ENCODE measurements at places on chromosomes 16 and 17.
A peak's percentile ranks its signal among the peaks of the same experiment; 100 is the strongest.

DNA sequence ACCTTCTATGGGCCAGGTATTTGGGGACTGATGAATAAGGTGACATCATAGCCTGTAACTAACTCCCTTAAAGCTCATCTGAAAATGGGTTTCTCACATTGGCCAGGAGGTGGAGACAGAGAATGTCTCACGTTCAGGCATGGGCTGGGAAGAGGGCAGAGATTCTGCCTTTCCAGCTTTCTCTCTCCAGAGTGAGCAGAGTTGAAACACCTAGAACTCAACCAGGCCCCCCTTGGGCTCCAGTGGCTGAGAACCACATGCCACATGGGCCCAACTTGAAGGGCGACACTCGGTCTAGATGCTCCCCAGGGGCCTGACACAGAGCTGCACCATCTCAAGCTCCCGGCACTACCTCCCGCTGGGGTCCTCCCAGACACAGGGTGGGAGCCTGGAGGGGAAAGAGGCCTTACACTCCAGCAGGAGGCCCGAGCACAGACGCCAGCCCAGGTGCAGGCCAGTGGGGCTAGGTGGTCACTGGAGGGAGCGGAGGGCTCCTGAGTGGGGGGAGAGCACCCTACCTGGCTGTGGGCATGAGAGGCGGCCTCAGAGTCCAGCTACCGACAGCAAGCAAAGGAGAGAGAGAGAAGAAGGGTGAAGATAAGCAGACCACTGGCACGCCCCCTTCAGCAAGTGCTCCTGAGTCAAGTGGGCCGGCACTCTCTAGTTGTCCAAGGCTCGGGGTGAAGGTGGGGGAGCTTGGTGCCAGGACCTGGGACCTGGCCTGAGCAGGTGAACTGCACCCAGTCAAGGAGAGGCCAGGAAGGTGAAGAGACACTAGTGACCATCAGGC is 55.9 kb downstream of the MYO18A start:
- peak; percentile 63 for DNase-seq

GRCh38 chr17:18888766-18889290 is 30.9 kb downstream of the PRPSAP2 start:
- DNase-seq, result no peak

DNA sequence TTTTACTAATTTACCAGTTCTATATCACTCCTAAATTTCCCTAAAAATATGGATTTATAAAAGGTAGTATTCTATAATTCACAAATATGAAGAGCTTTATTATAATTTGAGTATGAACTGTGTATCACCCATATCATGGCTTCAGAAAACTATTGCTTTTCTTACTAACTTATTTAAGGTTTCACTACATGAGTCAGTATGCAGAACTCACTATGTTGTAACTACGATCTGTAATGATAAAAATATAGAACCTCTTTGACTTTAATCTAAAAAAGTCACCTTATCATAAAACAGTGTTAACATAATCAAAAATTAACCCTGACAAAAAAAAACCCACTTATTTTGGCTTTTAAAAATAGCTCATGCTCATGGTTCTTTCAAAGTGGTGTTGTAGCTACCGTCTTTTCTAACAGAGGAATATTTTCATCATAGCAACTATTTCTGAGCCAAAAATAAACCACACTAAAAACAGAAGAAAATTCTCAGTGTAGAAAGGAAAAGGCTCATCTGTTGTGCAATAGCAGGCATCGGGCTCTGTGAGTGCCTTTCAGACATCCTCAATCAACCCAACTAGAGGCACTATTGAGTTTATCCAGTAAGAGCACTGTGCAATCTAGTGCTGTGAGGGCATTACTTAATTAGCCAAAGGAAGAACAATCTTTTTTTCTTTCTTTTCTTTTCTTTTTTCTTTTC is 42.1 kb downstream of the ITGAM start:
- no peak for DNase-seq

GRCh38 chr17:54996441-54996840 is 27.9 kb downstream of the STXBP4 start:
- no peak for DNase-seq

DNA sequence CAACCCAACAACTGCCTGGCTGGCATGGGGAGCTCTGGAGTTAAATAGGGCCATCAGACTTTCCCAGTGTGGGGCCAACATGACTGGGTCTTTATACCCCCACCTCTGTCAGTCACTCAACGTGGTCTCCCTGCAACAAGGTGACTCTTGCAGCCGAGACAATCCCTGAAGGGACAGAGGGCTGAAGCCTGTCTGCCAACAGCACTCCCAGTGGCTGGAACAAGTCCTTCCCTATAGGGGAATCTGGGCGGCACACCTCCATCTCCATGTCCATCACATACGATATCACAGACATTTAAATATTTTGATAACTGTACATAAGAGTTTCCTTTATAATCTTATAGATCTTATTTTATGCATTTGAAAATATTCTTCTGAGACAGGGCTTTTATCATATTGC is 4.8 kb upstream of the MAPT start:
- no peak for DNase-seq

DNA sequence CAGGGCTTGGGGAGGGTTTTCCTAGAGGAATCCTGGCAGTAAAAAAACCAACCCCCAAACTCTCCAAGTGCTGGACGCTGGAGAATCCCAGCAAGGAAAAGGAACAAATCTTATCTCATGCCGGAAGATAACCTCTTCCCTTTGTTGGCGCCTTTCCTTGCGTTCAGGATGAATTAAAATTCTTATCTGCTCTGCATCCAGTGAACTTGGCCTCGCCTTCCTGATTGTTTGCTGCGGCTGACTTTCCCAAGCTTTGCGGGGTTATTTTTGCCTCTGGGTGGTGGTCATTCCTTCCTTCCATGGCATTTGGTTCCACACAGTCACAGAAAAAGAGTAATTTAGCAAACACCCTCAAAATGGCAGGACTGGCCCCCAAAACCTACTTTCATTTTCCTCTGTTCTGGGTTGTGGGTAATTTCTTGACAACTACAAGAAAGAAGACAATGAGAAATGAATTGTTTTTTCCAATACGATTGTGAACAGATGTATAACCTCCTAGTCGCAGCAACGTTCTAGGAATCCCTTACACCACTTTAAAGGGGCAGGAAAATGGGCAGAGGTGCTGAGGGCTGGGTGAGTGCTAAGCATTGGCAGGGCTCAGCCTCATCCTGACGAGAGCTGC is 77.8 kb downstream of the MRC2 start:
- DNase-seq, result no peak

DNA sequence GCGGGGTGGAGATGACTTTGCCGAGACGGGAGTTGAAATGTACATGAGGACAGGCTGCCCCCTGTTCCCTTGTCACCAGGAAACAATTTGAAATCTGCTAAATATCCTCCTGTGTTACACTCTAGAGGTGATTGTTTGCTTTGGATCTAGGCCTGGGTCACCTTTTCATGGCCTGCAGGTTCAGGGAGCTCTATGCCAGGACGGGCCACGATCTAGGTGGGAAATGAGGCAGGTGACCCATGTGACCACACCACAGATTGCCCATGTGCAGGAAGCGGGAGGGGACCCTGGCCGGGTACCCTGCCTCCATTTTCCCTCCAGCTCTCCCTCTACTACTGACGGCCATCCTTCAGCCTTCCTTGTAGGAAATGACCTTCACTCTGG is 43.4 kb downstream of the MEAK7 start:
- DNase-seq, result no peak

GRCh38 chr17:77716289-77716926 is 242.1 kb upstream of the TNRC6C start:
- DNase-seq, result no peak

DNA sequence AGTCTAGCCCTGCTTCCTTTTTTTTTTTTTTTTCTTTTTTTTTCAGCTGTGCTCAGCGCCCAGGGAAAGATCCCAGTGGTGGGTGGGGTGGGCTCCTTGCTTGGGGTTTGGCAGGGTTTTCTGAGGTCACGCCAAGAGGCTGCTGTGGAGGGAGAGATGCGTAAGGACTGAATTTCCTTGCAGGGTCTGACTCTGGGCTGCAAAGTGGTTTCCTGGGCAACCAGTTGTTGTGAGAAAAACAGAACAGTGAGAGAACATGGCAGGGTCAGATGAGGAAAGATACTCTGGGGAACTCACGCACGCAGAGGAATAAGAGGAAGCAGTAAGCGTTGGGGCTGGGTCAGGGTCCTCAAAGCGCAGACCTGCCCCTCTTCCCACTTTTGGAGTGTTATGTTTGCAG is 119.5 kb downstream of the IRF8 start:
- DNase-seq, result peak; percentile 84

DNA sequence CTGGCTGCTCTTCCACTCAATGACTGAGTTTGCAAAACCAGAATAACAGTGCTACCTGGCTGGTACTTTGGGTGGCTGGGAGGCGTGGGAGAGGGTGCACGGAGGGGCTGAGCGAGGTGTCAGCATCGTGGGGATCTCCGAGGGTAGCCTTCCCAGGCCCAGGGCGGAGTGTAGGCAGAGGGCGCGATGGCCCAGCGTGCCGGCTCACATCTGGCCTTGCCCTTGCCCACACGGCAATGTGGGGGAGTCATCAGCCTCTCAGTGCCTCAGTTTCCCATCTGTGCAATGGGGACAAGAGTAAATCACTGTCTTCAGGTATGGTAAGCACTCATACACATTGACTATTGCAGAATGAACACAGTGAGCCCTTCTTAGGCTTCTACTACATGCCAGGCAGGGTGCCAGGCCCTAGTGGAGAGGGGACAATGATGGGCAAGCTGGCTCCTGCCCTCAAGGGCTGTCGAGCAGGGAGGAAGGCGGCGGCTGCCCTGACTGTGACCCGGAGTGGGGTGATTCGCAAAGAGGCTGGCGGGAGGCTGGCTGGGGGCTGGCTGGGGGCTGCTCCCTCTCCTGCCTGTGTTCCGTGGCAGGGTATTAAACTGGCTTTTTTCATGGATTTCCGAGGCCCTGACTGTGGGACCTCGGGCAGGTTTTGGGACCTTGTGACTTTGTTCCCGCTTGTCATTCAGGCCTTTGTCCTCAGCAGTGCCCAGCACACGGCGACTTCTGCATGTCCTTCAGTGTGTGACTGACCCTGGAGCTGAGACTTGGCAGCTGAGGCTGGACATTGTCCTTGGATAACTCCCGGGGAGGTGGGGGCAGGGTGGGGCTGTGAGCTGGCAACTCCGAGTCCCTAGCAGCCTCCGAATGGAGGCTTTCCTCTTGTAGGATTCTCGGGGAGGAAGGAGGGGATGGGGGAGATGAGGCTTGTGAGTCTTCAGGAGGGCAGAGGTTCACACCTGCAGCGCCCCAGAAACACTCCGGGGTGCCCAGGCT is 243.1 kb downstream of the SEC14L1 start:
- no peak for DNase-seq

DNA sequence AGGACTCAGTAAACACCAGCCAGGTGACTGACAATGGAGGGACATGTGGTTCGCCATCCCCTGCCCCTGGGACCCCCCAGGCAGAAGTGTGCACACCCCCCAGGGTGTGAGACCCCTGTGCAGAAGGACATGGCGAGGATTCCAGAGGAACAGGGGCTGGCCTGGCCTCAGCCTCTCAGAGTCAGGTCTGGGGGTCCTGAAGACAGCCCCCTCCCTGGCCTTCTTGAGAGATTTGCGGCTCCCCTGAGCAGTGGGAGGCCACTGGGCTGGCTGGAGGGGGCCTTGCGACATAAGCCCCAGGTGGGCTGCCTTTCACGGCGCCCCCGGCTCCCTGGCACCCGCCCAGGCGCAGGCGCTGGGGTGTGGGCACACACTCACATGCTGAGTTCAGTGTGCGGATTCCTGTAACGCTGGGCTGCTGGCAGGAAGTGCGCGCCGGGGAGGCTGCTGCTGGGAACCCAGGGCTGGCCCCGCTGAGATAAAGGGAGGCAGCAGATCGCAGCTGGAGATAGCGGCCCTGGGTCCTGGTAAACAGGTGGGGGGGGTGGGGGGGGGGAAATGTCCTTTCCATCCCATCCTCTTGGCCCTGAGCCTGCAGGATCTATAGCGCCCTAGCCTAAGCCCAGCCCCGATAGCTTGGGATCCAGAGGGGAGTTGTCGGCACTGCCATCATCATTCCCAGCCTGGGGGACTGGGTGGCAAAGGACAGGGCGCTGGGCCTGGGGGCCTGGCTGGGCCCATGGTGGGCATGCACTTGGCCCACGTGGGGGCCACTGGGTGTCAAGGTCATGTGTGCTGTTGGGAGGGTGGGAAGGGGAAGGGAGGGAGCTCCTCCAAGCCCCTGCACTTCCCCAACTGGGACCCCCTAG is 27.1 kb downstream of the TMEM235 start:
- no peak for DNase-seq

DNA sequence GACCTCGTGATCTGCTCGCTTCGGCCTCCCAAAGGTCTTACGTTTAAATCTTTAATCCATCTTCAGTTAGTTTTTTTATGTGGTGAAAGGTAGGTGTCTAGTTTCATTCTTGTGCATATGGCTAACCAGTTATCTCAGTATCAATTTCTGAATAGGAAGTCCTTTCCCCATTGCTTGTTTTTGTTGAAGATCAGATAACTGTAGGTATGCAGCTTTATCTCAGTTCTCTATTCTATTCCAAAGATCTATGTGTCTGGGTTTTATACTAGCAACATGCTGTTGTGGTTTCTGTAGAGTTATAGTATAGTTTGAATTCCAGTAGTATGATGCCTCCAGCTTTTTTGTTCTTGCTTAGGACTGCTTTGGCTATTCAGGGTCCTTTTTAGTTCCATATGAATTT is 65.2 kb downstream of the TNFRSF13B start:
- no peak for DNase-seq

- no peak for DNase-seq
These were observed 309.4 kb downstream of the SEC14L1 start for GRCh38 chr17:77449908-77450741.

DNA sequence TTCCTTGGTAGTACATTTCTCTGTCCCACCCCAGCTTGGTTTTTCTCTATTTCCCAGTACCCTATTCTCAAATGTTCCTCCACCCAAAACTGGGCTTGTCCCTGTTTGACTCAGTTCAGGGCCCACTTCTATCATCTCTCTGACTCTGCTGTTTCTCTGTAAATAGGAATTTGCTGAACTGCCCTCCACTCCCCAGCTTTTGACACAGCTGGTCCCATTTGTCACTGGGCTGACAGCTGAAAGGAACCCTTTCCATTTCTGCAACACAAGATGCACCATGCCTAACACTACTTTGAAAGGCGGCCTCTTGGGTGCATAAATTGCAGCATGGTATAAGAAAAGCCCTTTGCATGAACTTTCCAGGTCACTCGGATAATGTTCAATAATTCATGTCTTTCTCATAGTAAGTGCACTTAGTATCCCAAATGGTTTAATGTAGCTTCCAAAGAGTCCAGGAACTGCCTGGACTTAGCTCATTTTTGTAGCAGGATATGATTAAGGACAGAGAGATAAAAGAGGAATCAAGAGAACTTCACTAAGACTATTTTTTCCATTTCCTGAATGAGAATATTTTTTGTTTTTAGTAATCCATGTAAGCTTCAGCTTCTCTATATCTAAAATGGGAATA is 256.7 kb downstream of the CDH11 start:
- no peak for DNase-seq

DNA sequence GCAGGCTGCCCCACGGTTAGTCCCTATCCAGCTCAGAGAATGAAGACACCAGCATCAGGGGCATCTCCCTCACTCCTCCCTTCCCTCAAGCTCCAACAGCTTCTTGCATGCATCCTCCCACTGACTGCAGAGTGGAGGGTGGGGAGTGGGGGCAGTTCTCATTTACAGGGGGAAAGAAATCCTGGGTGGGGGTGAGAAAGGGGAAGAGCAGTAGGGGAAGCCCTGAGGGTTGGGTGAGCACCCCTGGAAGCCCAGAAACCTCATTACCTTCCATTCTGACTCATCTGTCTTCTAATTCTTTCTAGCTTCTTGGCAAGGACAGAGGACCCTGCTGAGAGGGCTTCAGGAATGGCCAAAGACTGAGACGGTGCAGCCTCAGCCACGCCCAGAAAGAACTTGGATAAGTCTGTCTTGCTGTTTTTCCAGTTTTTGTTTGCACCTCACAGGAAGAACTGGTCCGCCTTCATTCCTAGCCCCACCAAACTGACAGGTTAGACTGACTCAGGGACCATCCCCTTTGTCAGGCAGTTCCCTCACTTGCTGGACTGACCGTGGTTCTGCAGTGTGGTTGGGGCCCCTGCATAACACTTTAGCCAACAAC is 52.5 kb upstream of the WSB1 start:
- no peak for DNase-seq
